ENCODE measurements at places on chromosomes 1 and 21.

DNA sequence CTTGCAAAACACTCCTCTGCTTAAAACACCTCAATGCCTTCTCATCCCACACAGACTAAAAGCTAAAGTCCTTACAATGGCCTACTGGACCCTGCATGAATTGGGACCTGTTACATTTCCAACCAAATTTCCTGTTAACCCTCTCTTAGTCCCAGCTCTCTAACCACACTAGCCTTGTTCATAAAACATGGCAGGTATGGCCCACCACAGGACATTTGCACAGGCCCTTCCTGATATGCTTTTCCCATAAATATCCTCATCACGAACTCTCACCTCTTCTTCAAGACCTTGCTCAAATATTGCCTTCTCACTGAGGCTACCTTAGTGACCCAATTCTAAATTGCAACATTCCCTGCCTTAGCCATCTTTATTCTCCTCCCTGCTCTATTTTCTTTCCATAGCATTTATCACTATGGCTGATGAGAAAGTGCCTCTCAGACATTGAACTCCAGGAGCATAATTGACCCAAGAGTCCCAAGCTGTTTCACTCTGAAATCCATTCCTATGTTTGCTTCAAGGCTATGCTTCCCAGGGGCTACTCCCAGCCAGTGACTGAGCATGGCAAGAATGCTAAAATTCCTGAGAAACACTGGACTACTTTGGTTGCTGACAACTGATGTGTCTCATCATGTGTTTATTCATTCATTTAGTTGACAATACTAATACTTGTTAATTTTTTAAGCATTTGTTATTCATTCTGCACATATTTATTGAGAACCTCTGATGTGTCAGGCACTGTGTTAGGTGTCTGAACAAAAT, 2.7 kb upstream of the PALMD start:
- DNase-seq, result no peak

- DNase-seq, result no peak
Measured at GRCh38 chr1:183173828-183174227, 12.2 kb upstream of the LAMC2 start.

DNA sequence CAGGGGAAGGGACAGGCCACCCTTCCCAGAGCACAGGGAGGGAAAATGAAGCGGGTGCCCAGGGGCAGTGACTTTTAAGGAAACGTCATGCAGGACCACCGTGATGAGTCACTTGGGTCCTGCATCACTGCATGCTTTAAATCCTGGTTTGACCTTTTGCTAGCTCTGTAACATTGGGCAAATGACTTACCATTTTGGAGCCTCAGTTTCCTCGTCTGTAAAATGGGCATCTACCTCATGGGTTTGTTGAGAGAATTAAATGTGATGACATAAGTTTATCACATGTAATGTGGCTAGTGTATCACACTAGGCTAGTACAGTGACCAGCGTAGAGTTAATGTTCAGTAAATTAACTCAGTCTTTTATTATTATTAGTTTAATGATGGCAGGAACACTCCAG, 114.8 kb upstream of the IGSF21 start:
- no peak for DNase-seq

DNA sequence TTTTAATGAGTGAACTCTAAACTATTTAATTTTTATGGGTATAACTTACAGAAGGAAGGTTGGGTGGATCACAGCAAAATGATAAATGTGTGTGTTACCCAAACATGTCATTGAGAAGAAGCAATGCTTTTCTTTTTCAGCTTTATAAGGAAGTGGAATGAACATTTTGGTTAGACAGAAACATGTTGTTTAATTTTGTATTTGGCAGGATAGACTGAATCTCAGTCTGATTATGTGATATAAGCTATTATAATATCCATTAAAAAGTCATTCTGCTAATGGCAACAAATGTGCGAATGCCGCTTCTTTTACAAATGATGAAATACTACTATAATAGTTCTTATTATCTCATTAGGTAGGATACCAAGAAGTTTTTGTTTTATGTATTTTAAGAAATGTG, 281.9 kb upstream of the ZRANB2 start:
- no peak for DNase-seq

DNA sequence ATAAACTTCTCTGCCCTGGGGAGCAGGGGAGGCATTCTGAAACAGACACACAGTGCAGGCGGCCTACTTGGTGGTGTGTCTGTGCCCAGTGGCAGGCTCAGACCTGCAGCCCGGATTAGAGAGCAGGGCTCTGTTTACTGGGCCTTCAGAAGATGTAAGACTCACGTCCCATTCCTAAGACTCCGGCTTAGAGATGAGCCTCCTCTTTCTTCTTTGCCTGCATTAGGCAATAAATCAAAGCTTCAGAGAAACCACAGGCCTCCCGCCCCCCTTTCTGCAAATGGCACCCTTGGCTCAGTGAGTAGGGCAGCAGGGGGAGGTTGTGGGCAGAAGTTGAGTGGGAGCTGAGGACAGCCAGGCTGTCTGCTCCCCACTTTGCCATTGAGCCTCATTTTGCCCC, 35.8 kb downstream of the LGR6 start:
- no peak for DNase-seq

Measured in CD4-positive, alpha-beta T cell treated with Interleukin-6 at 100 ng/mL for 8 hours (primary cell).